ENCODE measurements at places on chromosomes 12 and 14.
A peak's percentile ranks its signal among the peaks of the same experiment; 100 is the strongest.

GRCh38 chr14:55446833-55447232, 6.4 kb upstream of the TBPL2 start:
- DNase-seq: no peak

DNA sequence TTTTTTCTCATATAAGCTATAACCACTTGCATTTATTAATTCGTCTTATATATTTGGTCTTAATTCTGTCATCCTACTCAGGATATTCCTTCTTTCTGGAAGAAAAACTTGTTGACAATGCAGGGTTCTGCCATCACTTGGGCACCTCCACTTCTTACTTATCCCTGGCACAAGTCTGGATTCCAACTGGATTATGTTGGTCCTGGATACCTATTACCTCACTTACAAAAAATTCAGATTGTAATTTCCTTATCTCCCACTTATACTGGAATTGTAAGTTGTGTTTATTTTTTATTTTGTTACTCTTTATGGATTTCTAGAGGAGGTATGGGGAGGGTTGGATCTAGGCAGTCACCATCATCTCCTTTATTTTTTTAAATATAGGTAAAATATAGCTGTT, 36.7 kb downstream of the LRRIQ1 start:
- DNase-seq: no peak

DNA sequence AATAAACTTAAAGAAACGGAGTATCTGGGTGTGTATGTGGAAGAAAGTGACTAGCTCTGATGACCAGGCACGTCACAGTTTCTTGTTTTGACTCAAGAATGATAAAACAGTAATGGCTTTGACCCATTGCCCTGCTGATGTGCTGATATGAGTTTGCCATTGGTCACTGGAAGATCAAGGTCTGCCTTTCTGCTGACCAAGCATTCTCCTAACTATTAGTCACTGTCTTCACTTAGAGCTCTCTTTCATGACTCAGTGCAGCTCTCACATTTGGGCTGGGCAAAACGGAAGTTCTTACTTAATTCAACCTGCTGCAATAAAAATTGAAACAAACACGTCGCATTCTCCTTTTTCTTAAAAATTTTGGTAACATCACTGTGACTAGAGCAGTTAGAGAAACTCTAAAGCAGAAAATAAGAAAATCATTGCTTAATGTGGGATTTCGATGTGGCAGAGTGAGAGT, 366.7 kb downstream of the BTG1 start:
- no peak for DNase-seq

- no peak for DNase-seq
Measured at GRCh38 chr14:105211086-105211757, 30.1 kb upstream of the NUDT14 start.

GRCh38 chr14:50844391-50844790, 13.4 kb upstream of the NIN start:
- DNase-seq: no peak

DNA sequence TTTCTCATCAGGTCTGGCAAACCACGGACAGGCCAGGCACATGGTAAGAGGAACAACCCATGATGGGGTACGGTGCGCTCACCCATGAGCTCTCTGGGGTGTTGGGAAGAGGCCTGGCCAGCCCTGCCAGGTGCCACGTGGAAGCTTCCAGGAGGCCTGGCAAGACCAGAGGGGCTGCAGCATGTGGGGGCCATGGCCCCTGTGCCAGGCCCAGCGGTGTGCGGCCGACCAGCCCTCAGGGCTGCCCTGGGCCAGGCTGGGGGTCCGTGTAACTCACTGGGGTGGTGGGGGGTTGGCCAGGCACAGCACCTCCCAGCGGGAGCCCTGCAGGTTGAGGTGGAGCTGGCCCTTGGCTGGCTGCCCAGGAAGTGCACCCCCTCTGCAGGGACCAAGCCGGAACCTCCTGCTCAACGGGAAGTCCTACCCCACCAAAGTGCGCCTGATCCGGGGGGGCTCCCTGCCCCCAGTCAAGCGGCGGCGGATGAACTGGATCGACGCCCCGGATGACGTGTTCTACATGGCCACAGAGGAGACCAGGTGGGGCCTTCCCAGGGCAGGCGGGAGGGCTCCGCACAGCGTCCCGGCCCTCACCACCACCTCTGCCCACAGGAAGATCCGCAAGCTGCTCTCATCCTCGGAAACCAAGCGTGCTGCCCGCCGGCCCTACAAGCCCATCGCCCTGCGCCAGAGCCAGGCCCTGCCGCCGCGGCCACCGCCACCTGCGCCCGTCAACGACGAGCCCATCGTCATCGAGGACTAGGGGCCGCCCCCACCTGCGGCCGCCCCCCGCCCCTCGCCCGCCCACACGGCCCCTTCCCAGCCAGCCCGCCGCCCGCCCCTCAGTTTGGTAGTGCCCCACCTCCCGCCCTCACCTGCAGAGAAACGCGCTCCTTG, 4.9 kb upstream of the CRIP2 start:
- DNase-seq: no peak

DNA sequence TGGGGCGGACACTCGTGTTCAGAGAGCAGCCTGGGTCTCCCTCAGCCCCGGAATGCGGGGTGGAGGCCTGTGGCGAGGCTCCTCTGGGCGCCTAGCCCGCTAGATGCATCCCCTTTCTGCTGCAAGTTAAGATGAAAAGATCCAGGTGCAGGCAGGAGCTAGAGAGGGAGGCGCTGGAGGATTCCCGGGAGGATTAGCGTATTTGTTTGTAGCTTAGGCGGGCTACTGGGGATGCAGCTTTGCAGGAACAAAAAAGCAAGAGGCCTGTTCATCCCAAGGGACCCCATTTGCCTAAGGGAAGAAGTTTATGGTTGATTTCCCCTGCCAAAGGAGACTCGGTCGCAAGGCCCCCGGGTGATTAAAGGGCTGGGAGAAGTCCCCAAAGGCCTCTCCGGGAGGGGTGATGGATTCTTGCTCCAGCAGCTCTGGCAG, 824 bp downstream of the CCDC177 start:
- no peak for DNase-seq

DNA sequence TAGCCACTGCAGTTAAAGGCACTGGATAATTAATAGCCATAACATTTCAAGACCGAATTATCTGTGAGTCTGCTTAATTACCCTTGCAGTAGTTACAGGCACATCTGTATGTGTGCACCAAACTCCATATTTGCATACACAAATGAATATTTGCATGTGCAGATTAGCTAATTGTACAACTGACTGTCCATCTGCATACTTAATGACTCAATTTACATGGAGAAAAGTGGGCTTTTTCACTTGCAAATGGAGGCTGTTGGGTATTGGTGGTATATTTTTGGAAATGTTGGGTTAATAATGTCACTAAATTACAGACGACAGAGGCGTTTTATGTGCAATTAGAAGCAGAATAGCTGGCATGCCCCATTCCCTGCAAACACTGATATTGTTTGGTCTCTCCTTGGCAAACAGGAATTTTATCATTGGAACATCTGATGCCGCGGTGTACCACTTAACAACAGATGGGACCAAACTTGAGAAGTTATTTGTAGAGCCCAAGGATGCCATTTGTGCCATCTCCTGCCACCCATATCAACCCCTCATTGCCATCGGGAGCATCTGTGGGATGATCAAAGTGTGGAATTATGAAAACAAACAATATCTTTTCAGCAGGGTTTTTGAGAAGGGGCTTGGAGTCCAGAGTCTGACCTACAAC, 39.6 kb downstream of the CFAP251 start:
- DNase-seq: no peak

DNA sequence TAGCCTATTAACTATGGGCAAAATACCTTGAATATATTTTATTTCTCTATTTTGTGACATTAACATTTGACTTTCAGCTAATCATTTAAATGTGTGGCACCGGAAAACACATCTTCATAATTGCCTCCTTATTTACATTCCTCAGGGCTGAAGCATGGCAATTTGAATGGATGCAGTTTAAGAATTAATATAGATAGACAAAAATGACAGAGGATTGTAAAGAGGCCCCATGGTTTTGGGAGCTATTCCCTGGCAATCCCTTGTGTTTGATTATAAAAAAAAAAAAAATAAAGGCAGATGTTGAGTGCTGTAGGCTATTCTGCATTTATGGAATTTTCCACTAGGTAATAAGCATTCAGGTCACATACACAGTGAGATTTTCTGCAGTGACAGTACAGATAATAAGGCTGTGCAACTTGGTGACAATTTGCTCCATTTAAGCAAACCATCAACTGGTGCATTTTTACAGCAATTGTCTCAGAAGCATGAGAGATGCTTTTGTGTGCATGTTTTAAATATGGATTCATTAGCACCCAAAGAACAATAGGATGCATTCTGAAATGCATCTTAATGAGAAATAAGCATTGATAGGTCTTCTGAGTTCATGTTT, 123.2 kb upstream of the SLC38A4 start:
- DNase-seq: no peak

- no peak for DNase-seq
Measured at GRCh38 chr12:1825382-1826102, 5.2 kb downstream of the LRTM2 start.

- DNase-seq: no peak
Measured at GRCh38 chr14:44099743-44100488, 407.2 kb downstream of the FSCB start.

DNA sequence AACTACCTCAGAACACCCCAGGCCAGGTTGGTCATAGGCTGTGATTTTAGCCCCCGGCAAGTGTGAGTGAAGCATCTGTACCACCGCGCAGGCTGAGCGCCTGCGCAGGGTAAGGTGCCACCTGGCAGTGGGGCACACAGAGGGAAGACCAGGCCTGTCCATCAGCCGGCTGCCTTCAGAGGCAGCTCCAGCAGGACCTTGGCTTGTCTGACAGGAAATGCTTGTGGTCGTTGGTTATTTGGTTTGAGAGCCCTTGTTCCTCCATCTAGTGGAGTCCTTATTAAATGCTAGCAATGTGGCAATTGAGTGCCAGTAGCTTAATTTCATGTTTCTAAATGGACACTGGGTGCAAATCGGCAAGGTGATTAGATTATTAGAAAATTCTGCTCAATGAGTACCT, 27.5 kb downstream of the SLC25A29 start:
- DNase-seq: peak; percentile 39

DNA sequence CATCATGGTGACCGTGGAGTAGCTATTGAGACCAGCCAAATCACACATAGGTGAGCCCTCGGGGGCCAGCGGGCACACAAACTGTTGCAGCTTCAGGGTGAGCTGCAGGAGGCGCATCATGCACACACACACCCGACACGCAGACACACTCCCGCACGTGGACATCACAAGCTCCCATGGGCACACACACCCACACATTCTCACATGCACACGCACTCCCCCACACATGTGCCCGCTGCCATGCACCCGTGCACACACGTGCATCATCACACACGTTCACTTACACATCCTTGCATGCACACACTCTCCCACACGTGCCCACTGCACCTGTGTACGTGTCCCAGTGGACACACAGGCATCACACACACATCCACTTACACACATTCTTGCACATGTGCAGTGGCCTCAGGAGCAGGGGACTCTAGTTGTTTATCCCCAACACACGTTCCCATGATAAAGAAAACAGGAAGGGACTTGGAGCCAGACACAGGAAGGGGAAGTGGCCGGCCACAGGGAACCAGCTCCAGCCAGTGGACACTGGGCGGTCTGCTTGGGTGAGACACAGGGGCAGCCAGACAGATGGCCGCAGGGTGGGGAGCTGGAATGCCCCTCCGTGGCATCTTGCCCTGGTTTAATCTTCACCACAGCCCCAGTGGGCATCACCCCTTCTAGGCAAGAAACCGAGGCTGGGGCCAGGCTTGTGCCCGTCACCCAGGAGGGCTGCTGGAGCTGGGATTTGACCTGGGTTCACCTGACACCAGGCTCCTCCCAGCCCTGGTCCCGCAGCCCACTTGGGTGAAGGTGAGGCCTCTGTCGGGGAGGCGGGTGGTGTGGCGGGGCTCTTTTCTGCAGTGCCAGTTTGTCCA, 49.7 kb downstream of the CYP46A1 start:
- no peak for DNase-seq

DNA sequence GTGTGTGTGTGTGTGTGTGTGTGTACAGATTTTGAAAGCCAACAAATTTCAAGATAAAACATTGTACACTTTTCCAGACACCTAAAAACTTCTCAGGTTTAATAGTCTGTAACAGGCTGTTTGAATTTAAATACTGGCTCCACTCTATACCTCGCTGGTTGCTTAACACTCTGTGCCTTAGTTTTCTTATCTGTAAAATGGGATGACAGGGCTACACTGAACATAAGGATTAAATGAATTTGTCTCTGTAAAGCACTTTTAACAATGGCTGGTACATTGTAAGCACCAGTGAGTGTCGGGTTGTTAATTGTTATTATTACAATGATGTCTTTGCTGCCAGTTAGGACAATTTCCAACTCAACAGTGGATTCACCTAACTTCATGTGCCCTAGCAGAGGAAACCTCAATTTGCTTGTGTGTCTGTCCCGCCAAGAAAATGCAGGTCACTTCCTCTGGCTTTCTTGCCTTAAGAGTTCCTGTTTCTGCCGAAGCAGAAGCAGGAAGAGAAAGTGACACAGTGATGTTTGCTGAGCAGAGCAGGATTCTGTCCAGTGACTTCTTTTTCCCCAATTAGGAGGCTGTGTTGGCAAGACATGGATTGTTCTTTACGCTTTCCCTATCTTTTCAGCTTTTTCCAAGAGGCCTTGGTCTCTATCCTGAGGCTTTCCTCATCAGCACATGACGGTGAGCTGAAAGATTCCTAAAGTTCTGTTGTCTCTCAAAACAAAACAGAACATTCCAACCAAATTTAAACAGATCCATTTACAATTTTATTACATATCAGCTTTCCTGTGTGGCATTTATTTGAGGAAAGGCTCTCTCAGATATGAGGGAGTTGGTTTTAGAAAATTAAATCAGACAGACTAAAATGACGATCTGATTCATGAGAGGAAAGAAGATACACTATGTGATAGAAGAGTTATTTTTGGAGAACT, 154.1 kb upstream of the ATP2B1 start:
- DNase-seq: peak; percentile 18

DNA sequence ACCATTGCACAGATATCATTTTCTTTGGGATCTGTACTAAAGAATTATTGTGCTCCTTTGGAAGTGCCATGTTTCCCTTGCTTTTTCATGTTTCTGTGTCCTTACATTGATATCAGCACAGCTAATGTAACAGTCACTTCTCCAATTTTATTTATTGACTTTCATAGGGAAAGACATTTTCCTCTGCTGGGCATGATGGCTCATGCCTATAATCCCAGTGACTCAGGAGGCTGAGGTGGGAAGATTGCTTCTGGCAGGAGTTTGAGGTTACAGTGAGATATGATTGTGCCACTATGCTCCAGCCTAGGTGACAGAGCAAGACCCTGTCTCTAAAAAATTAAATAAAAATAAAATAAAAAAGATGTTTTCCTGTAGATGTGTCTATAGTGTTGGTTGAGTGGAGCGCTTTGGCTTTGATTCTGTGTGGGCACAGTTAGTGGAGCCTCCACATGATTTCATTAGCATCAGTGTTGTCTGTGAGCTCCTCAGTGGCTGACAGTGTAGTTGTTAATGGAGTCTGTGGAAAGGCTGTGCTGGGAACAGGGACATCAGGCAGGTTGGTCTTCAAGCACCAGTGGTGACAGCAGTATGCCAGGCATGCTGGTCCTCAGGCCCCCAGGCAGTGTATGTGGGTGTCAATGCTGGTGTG, 7.4 kb downstream of the OAS2 start:
- DNase-seq: no peak
